Activated CD8-positive, alpha-beta memory T cell treated with anti-CD3 and anti-CD28 coated beads for 4 hours (primary cell): ENCODE measurements at places on chromosomes 1 and 21.

DNA sequence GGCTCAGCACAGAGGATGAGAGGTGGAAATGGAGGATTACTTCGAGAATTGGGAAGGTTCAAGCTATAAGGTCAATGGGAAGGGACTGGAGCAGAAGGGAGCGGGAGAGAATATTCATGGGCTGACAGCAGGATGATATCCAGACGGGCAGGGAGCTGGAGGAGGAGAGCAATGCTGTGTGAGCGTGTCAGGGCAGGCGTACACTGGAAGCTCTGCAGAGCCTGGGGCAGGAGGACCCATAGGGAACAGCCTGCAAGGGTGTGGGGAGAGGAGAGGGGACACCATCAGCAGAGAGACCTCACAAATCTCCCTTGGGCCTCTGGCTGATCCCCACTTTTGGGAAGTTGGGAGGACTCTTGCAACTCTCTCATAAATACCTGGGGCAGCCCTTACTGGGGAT is 13.7 kb downstream of the CSF1 start:
- no peak for DNase-seq

DNA sequence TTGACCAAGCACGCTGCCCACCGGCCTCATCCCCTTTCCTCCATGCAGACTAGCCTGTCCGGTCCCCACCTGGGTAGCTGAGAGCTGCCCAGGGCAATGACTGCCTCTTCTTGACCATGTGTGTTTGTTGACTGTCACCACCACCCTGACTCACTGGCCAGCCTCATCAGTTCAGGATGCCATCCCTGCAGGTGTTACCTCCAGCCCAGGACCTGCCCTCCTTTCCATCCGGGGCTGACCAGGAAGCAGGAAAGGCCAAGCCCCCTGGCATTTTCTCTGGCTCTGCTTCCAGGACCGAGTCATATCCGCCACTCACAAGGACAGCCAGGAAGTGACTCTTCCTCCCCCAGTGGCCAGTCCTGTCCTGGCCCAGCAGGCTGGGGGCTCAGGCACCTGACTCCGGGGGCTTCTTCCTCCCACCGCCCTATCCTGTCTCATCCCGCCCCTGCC is 17.1 kb downstream of the EPHA2 start:
- no peak for DNase-seq

DNA sequence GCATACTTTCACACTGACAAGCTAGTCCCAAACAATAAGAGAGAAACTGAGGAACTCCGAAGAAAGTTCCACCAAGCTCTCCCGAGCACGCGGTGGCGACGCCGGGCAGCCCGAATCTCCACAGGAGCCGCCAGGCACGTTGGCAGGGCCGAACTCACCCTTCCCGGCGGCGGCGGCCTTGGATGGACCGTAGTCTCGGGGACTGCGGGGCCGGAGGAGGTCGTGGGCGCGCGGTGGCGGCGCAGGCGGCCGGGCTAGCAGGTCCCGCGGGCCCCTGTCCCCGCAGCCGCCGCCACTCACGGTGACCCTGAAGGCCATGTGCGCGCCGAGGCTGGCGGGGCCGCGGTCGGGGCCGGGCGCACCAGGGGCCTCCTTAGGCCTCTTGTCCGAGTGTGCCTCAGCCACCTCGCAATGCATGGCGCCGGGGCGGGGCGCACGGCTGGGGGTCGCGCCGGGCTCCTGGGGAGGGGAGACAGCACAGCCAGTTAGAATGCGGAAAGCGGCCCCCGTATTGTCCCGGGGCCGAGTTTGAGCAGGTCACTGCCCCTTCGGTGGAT is 1.2 kb downstream of the GLIS1 start:
- DNase-seq = no peak

DNA sequence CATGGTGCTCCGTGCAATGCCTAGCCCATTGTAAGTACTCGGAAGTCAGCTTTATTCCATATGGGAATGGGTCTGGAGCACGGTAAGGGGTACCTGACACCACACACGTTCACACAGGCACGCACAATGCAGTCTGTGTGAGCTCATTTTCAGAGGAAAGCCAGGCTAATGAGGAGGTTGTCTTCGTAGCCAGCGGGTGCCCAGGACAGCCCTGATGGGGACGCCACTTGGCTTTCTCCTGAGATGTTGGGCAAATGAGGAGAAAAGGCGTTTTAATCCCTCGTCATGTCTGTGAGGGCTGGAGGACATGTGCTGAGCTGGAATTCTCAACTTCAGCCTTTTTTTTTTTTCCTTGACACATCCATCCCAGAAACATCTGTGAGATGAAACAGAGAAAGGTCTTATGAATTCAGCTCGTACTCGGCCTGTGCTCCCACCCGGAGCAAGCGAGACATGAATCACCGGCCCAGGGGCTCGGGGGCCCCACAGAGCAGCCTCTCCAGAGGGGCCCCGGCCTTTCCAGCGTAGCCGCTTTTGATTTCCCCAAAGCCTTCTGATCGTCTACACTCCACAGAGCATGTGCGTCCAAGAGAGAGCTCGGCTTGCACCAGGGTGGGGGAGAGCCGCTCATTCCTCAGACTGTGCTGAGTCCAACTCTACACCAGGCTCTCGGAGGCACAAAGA is 125.1 kb downstream of the EPHB2 start:
- DNase-seq = no peak

DNA sequence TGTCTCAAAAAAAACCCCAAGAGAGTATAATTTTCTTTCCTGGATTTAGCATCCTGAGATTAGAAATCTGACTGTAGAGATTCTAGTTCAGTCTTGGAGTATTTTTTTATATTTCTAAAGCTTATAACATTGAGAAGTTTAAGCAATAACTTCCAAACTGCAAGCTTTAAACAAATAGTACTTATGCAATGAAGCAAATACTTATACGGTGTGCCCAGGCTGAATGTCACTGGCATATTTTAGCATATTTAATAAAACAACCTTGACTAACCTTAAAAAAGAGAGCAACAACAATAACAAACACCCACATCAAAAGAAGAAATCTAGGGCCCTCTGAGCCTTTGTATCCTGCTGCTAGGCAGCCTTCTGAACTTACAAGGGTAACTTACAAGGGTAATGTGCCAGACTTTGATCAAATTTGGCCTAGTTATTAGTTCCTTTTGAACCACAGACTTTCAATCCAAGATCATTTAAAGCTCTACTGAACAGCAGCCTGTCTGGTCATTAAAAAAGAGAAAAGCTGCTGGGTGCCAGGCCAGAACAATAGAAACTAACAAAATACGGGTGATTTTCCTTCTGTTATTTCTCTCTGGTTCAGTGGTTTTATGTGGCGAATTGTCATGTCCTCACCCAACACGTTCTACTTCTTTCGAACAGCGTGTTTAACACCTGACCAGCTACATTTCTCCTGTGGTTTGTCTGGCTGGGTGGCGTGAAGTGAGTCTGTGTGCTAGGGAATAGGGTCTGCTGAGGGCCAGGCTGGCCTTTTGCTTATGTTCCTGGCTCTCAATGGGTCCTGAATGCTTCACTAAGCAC is 16.2 kb downstream of the MTOR start:
- DNase-seq = no peak

DNA sequence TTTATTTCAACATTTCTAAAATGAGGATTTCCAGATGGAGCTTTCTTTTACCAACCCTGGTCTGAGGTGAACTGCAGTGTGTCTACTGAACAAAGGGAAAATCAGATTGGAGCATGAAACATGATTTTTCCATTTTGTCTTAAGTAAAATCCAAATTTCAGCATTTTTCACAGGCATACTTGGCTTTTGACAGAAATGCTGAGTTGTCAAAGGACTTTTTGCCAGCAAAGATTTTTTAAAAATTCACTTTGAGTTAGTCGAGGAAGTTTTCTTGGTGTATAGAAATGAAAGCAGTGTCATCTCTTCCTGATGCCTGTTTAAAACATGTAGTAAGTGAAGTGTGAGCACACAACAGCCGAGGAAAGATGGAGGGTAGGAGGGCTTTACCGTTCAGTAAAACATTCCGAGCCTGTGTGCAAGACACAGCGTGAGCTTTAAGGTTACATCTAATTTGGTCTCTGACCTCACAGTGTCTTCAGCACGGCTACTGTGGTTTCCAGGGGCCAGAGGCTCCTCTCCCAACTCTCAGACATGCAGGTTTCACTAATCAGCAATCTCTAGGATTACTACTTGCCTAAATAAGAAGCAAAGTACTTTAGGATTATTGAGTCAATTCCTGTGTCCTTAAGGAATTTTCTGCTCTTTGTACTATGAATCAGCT is 45.9 kb downstream of the SAMD13 start:
- DNase-seq = no peak

- DNase-seq = no peak
Measured at GRCh38 chr1:207978441-207978840, 67.5 kb upstream of the CD34 start.

- DNase-seq = no peak
Measured at GRCh38 chr1:4086921-4087320, 186.8 kb upstream of the C1orf174 start.

DNA sequence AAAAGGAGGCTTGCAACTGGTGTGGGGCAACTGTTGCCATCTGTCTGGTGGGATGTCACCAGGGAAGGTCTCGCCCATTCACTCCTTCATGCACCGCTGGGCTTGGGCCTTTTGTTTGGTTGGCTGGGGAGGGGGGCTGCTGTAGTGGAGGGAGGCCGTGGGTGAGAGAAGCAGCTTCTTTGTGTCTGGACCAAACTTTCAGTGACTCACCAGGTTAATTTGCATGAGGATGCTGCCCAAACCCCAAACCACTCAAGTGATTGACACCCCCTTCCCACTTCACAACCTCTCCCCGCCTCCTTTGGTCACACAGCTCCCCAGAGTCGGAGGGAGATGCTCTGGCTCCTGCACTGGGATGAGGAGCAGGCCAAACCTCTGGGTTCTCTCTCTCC is 19.7 kb downstream of the BTG2 start:
- DNase-seq = no peak

DNA sequence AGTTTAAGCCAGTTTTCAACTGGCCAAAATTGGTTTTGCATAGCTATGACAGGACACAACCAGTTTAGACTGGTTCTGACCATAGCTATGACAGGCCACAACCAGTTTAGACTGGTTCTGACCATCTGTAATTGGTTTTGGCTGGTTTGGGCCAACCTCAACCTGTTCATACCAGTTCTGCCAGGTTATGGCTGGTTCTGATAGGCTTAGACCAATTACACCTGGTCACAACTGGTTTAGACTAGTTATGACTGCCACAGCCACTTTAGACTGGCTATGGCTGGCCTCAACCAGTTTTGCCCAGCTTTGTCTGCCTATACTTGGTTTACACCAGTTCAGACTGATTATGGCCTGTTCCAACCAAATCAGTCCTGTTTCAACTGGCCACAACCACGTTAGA is 353.2 kb upstream of the CAMK1G start:
- no peak for DNase-seq

GRCh38 chr1:18339161-18339560 is 141.6 kb upstream of the KLHDC7A start:
- no peak for DNase-seq

- peak; percentile 14 for DNase-seq
Measured at GRCh38 chr1:28329395-28330153, 734 bp downstream of the MED18 start.

- DNase-seq = no peak
Measured at GRCh38 chr1:188668083-188668482, 1809.6 kb downstream of the BRINP3 start.

DNA sequence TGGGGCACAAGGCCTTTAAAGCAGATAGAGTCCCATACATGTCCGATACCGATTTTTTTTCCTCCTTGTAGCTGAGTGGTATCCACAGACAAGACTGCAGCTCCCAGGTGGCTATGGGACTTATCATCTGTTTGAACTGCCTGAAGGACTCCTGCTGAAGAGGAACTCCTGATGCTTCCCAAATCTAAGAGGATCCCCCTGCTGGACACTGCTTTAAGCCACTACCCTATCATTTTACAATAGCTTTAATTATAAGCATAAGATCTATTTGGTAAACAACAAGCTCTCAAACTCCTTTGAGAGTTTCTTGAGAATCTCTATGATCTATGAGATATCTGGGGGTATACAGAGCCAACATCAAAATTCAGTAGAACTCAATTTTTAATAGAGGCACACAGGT is 11.7 kb downstream of the NDC1 start:
- DNase-seq = no peak

DNA sequence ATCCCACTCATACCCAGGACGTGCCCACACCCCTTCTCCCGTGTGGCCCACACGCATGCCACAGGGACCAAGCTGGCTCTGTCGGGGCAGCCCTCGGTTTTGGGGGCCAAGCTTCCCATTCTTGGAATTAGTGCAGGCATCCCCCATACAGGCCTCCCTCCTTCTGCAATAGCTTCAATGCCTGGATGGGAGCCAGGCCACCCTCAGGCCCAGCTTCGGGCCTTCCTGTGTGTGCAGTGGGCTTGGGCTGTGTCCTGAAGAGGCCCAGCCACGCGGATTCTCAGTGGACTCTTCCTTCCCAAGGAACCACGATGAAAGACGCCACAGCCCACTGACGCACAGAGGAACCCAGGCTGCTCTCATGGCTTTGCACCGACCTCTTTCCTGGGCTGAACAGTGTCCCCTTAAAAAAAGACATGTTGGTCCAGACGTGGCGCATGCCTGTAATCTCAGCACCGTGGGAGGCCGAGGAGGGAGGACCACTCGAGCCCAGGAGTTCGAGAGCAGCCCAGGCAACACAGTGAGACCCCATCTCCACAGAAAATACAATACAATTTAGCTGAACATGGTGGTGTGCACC is 3.4 kb downstream of the KRTAP10-11 start:
- no peak for DNase-seq

DNA sequence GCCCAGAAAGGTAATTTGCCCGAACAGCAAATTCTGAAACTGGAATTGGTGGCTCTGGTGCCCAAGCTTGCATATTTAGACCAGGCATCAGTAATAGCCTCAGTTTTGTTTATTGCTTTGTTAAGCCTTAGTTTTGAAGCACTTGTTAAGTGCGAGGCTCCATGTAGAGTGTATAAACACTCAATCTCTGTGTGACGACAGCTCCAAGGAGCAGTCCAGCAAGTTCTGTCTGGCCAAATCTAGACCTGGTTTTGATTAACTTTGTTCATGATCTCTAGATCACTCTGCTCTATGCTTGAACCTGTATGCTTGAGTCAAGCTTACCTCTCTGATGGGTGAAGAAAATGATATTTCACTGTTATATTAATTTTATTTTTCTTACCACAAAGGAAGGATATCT is 37.4 kb downstream of the DOP1B start:
- DNase-seq = no peak

GRCh38 chr1:1406821-1407635 is at the start of gene MRPL20:
MRPL20 (minus strand) TSS chr1:1407293; CDS start chr1:1407217, 76 bp downstream.
- DNase-seq = peak; percentile 91

- DNase-seq = no peak
Measured at GRCh38 chr1:19042675-19043578, 86.5 kb upstream of the IFFO2 start.

GRCh38 chr1:241542199-241542907 is 10.2 kb downstream of the KMO start:
- no peak for DNase-seq
